ENCODE measurements at places on chromosomes 6 and 20. TPM values are rescaled to one million over a fixed set of nuclear protein-coding genes. Genes with fewer than 3 reads are reported as not detected.

The HDAC2 gene
- 75.8 TPM for total RNA-seq

The RAET1L gene
- not detected for total RNA-seq

The CAGE1 gene
- total RNA-seq: not detected

The PKIB gene
- total RNA-seq: 0.33 TPM

The PAK5 gene
- total RNA-seq: not detected

The TRAPPC3L gene
- total RNA-seq: 0.33 TPM

The SMLR1 gene
- total RNA-seq: not detected

The RCAN2 gene
- total RNA-seq: 1.5 TPM

The ID1 gene
- 251 TPM for total RNA-seq

The MAFB gene
- total RNA-seq: 5.9 TPM

The RBPJL gene
- not detected for total RNA-seq

The FOXA2 gene
- not detected for total RNA-seq

The DPPA5 gene
- total RNA-seq: not detected

The SCP2D1 gene
- total RNA-seq: not detected

The NHLRC1 gene
- total RNA-seq: 2.0 TPM

The CEP162 gene
- 6.5 TPM for total RNA-seq

The ULBP3 gene
- total RNA-seq: 20.1 TPM

The CRISP2 gene
- not detected for total RNA-seq

The MYB gene
- 0.10 TPM for total RNA-seq

The NFATC2 gene
- 6.9 TPM for total RNA-seq

The SERAC1 gene
- total RNA-seq: 7.8 TPM

The STX11 gene
- 9.6 TPM for total RNA-seq

The SNPH gene
- 6.2 TPM for total RNA-seq

The LPIN3 gene
- 0.65 TPM for total RNA-seq

The GPX6 gene
- not detected for total RNA-seq

The CST2 gene
- total RNA-seq: not detected

The LTB gene
- 3.9 TPM for total RNA-seq

The LY6G6F gene
- not detected for total RNA-seq

All from vein endothelial cell (primary cell).